Fibroblast of mammary gland (primary cell): ENCODE measurements at places on chromosomes 12 and 14.

GRCh38 chr14:69876221-69876847 lies 2.9 kb upstream of the SMOC1 start:
- no peak for DNase-seq

DNA sequence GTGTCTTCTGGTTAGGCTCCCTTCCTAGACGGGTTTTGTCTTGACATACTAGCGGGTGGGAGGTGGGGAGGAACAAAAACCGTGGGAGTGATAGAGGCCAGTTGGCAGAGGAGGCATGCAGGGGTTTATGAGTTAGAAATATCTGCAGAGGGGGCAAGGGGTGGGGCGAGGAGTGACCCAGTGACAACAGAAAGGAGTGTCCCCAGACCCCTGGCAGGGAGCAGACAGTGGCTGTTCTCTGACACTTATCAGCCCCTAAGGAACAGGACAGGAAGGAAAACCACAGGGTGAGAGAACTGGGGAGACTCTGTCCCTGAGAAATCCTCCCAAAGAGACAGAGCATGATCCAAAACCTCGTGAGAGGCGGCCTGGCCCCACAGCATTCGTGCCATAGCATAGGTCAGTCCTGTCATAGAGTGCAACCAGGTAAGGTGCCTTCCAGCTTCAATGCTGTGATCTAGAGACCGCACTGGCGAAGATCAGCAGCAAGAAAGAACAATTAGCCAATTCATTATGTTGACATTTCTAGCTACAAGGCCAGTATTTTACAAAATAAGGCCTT lies 141.4 kb downstream of the CRADD start:
- no peak for DNase-seq

DNA sequence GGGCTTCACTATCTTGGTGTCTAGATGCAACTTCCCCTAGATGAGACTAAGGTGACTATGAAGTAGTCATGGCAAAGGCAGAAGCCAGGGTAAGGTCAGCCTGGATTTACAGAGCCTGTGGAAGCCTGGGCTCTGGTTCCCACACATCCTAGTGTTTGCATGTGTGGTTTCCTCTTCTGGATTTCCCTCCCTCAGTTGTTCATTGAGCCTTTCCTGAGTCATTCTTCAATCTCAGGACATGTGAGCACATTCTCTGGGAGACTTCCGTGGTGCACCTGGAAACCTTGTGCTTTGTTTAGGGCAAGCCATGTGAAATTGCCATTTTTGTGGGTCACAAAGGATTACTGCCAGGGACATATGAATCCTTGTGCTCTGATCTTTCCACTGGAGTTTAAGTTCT lies 236.6 kb downstream of the C12orf75 start:
- DNase-seq, result peak; percentile 3

DNA sequence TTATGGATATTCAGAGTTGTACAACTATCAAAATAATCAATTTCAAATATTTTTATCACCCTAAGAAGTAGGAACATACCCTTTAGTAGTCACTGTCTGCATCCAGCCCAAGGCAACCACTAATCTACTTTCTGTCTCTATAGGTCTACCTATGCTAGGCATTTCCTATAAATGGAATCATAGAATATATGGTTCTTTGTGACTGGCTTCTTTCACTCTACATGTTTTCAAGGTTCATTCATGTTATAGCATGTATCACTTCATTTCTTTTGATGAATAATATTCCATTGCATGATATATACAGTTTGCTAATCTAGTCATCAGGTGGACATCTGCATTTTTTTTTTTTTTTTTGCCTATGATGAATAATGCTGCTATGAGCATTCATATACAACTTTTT lies 112.4 kb downstream of the PPP1R12A start:
- DNase-seq, result no peak

- DNase-seq, result peak; percentile 58
These were observed 108.7 kb upstream of the NCOR2 start for GRCh38 chr12:124675881-124676713.

GRCh38 chr12:125110641-125111360 lies 45.6 kb downstream of the AACS start:
- peak; percentile 54 for DNase-seq
